ENCODE measurements at places on chromosomes 6 and 20.

- no peak for DNase-seq
Measured at GRCh38 chr6:13304101-13304500, 24.2 kb downstream of the TBC1D7 start.

- DNase-seq = no peak
Measured at GRCh38 chr20:14477125-14477524, 139.7 kb upstream of the FLRT3 start.

- no peak for DNase-seq
Measured at GRCh38 chr6:75205776-75206575, at the start of gene COL12A1. TSS of gene COL12A1 (minus strand) at chr6:75206053. CDS start at chr6:75202792, 3,261 bp downstream.

- DNase-seq = peak; percentile 86
Measured at GRCh38 chr6:132483779-132484679, 28.9 kb downstream of the STX7 start.

GRCh38 chr6:87251225-87251624 is 71.2 kb upstream of the SMIM8 start:
- DNase-seq = no peak

Measured in cerebellar cortex (tissue), 1 donor.